NCI-H2081 (cell line): ENCODE measurements at places on chromosomes 2 and 18.

GRCh38 chr2:100238471-100238870, 83.8 kb downstream of the LONRF2 start:
- no peak for DNase-seq

- DNase-seq: peak; percentile 48
Measured at GRCh38 chr2:12076810-12077209, 330.4 kb downstream of the LPIN1 start.

GRCh38 chr2:182818501-182818900, 47.9 kb downstream of the FRZB start:
- DNase-seq: no peak

- no peak for DNase-seq
Measured at GRCh38 chr18:38421872-38422615, 856.4 kb upstream of the CELF4 start.

GRCh38 chr2:150981826-150982225, 279.8 kb downstream of the RBM43 start:
- DNase-seq: no peak
